Anterior cingulate cortex (tissue), 58 donors: ENCODE measurements at places on chromosomes 3 and 15.

DNA sequence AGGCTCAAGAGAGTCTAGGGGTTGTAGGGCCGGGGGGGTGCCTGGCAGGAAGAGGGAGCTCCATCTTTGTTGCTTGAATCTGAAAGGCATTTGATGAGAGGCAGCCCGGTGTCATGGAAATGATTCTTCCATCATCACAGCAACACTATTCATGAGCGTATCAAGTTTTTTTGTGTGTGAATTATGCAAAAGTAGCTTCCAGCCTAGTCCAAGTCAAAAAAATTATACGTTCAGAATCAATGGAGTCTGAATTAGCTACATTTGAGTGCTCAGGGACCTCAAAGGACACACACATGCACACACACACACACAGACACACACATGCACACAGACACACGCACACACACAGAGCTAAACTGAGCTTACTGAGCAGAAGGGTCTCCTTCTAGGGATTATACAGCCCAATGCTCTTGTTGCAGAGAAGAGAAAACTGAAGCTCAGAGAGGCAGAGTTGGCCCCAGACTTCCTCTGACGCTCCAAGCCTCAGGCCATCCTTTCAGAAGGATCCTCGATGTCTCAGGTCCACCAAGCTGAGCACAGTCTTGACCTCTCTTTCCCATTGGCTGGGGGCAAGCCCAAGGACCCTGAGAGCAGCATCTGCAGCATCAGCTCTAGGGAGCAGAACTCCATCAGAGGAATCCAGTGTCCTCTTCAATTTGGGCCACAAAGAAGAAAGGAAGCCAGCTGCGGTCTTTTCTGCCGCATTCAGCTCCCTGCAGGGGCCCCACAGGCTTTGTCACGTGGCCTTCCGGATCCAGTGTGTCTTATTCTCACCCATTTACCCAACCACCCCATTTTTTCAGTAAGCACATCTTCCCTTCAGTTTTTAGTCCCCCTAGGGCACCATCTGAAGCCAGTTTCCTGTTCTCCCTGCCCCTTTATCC lies 228.0 kb downstream of the UACA start:
- no peak for DNase-seq

DNA sequence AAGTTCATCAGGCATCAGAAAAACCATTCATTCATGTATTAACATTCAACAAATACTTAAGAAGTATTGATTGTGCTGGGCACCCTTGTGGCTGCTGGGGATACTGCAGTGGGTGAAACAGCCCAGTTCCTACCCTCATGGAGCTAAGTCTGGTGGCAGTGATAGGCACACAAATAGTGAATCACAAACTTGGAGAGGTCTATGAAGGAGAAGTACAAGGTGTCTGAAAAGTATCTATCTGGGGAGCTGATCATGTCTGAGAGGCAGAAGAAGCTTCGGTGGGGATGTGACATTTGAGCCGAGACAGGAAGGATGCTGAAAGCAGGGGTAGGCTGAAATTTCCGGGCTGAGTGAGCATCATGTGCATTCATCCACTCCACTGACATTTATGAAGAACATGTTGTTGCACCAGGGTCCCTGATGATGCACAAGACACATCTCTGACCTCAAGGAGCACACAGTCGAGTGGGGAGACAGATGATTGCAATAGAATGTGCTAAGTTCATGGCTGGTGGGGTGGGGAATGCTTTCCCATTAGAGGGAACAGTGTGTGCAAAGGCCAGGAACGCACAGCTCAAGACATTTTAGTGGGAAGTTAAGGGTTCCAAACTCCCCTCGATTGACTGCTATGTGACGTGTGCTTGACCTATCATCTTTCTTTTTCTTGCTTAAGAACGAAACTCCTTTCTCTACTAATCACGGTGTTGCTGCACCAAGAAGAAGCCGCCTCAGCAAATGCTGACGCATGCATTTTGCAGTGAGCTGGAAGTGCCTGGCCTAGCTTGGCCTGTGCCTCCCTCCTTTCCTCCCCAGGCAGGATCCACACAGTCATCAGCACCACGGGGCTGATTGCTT lies 309.1 kb upstream of the ICE2 start:
- DNase-seq, result no peak

DNA sequence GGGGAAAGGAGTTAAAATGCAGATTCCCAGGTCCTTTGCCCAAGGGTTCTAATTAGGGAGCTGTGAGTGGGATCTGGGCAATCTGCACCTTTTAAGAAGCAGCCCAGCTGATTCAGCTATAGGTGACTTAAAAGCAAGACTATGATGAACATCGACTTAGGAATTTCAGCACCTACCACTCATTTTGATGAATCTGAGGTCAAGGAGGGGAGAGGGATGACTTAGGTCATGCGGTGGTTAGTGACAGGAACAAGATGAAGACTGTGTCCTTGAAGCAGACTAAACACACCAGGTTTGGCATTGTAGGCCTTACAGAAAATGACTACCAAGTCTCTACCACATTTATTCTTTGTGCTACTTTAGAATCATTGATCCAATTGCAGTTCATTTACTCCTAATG lies 196.3 kb downstream of the DTWD1 start:
- DNase-seq, result no peak

DNA sequence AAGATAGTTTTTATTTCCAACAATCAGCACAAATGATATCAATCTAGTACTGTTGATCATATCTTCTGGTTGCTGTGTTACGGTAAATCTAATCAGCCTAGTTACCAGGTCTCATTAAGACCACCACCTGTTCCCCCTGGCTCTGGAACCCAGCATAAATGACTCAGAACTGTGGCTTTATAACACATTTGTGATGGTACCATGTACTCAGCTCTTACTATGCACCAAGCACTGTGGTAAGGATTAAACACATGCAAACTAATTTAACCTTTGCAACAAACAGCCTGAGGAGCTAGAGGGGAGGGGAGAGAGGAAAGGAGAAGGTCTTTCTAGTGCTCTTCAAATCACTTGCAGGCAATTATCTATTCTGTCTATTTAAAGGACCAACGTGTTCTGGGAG lies 173.9 kb upstream of the LMCD1 start:
- no peak for DNase-seq

- no peak for DNase-seq
These were observed 80.7 kb downstream of the FMN1 start for GRCh38 chr15:33113666-33114373.

- no peak for DNase-seq
These were observed 80.5 kb upstream of the OSBPL11 start for GRCh38 chr3:125675791-125676190.

DNA sequence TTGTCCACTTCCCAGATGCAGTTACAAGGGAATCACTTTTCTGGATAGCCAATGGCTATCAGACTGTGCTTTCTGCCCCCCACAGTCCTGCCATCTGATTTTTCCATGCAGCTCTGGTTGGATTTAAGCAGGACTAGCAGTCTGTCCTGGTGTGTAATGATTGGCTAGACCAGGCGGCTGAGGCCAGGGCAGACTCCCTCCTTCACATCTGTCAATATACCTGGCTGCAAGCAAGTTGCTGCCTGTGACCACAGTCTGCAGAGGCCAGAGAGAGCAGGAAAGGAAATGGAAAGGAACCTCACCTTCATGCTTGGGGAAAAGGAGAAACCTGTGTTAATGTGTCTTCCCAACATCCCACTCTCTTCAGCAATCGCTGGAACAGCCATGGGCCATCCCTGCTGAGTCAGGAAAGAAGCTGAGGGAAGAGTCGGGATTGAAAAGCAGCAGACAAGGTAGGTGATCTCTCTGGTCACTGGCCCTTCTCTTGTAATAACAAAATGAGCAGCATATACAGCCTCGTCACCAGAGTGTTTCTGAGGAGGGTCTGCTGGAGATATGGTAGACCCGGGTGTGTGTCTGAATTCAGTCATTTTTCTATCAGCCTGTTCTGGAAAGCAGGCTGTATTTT lies 126.7 kb upstream of the PHLDB2 start:
- no peak for DNase-seq

DNA sequence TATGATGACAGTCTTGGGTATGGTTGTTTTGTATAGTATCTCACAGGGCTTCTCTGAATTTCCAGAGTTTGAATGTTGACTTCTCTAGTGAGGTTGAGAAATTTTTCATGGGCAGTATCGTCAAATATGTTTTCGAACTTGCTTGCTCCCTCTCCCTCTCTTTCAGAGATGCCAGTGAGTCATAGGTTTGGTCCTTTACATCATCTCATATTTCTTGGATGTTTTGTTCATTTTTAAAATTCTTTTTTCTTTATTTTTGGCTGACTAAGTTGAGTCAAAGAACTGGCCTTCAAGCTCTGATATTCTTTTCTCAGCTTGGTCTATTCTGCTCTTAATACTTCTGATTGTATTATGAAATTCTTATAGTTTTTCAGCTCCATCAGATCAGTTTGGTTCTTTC lies 282.3 kb upstream of the NECTIN3 start:
- DNase-seq, result no peak

DNA sequence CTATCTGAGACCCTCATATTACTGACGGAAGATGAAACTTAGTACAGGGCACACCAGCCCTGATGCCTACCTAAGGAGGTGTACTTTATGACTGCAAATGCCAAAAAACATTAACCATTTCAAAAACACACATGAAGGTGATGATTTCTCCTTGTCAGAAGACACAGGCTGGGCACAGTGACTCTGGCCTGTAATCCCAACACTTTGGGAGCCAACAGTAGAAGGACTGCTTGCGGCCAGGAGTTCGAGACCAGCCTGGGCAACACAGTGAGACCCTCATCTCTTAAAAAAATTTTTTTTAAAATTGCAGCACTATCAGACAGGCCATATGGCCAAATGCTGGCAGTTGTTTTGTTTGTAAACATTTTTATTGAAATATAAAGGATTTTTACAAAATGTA lies 73.5 kb downstream of the LRIG1 start:
- DNase-seq, result no peak

- DNase-seq, result no peak
These were observed 92.6 kb downstream of the STT3B start for GRCh38 chr3:31625358-31625757.

- no peak for DNase-seq
These were observed 51.6 kb downstream of the TP53BP1 start for GRCh38 chr15:43441316-43441715.

DNA sequence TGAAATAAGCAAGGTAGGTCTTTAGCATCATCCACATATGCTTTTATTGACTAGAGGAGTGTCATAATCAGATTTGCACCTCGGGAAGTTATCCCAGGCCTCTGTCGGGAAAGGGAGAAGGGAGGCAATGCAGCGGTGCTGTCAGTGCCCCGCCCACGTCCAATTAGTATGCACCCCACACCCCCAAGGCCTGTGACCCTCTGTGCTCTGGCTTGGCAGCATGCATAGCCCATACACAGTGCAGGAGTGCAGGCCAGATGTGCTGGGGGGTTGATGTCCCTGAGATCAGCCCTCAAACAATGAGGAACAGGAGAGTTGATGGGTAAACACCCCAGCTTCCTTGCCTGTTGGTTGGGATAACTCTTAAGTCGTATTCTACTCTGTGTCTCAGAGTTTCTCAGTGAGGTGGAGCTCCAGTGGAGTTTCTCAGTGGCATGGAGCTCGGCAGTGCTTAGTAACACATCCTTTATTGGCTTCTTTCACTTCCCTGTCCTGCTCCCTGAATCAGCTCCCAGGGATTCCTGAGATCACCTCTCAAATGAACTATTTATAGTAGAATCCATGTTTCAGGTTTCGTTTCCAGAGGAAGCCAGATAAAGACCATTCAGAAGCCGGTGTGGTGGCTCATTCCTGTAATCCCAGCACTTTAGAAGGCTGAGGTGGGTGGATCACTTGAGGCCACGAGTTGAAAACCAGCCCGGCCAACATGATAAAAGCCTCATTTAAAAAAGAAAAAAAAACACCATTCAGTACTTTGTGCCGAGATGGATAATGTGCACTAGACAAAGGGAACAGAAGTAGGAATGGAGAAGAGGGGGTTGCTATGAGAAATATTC lies 26.7 kb upstream of the NDUFB4 start:
- DNase-seq, result no peak

DNA sequence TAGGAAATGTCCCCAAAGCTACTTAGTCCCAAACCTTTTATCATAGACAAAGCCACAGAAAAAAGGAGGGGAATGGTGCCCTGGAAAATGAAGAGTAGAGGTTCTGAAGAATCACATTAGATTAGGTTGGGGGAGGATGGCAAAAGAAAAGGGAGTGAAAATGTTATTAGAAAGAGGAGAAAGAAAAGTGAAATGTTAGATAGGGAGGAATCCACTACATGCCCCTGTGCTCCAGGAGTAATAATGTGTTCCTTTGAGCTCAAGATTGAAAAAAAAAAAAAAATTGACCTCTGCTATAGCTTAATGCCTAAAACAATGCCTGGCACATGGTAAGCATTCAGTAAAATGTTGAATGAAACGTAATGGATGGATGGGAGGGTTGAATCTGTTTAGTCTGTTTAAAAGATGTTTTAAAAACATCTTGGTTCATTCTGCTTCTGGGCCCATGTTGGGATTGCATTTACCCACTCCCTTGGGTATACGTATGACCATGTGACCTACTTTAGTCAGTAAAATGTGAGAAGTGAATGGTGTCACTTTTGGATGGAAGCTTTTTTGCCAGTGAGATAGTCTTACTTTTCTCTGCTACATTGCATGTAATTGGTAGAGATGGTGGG lies 19.0 kb downstream of the MAPK6 start:
- no peak for DNase-seq

- no peak for DNase-seq
These were observed 25.6 kb downstream of the SQOR start for GRCh38 chr15:45660231-45660979.

- DNase-seq, result no peak
These were observed 55.2 kb upstream of the GBE1 start for GRCh38 chr3:81816473-81817250.
